Neural progenitor cell (in vitro differentiated cells): ENCODE measurements at places on chromosomes 13 and 19. TPM values are rescaled to one million over a fixed set of nuclear protein-coding genes. Genes with fewer than 3 reads are reported as not detected.

DNA sequence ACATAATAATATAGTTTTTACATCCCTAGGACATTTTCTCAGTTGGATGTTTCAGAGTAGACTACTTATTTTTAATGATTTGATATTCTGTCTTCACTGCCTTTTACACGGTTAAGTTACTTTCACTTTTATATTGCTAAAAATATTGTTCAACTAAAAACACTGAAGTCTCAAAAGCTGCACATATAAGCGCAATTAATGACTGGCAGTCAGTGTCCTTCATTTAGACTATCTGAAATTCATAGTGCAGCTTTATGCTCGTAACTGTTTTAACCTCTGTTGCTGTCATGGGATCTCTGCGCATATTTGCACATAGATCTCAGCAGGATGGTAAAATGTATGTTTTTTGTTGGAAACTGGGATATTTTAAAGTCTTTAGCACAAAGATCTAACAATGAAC is 864.3 kb downstream of the SLITRK6 start:
- no peaks in the 10 kb centered on the region for H3K36me3 ChIP-seq
- no peaks in the 10 kb centered on the region for H3K27me3 ChIP-seq
- no peak overlapping the region for H3K4me3 ChIP-seq

GRCh38 chr13:20924758-20925394 is 22.3 kb upstream of the XPO4 start:
- no peaks in the 10 kb centered on the region for H3K4me1 ChIP-seq
- H3K4me3 ChIP-seq, result no peak overlapping the region
- H3K36me3 ChIP-seq, result no peaks in the 10 kb centered on the region
- peak; percentile 91 for DNase-seq
- no peaks in the 10 kb centered on the region for H3K27me3 ChIP-seq

DNA sequence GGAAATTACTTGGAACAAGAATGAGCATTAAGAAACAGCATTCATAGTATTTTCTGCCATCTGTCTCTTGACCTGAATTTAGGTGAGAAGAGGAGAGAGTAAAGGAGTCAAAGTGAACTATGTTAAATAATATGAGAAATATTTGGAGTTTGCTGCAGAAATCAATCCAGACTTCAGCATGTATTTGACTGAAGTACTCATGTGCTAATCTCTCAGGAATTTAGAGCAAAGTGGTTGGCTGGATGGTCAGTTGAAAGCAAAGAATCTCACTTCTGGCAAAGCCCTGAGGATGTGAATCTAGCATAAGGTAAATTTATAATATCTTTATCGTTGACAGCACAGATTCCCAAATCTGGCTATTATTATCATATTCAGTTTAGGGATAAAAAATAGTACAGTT is 394.3 kb downstream of the PCDH17 start:
- no peak overlapping the region for H3K27ac ChIP-seq
- DNase-seq, result no peak
- no peaks in the 10 kb centered on the region for H3K4me1 ChIP-seq
- H3K4me3 ChIP-seq, result no peak overlapping the region
- H3K36me3 ChIP-seq, result no peaks in the 10 kb centered on the region

- no peaks in the 10 kb centered on the region for H3K4me1 ChIP-seq
- no peak for DNase-seq
- no peaks in the 10 kb centered on the region for H3K27me3 ChIP-seq
- no peak overlapping the region for H3K4me3 ChIP-seq
- H3K27ac ChIP-seq, result no peak overlapping the region
These were observed 89.9 kb downstream of the CRYL1 start for GRCh38 chr13:20435616-20436368.

DNA sequence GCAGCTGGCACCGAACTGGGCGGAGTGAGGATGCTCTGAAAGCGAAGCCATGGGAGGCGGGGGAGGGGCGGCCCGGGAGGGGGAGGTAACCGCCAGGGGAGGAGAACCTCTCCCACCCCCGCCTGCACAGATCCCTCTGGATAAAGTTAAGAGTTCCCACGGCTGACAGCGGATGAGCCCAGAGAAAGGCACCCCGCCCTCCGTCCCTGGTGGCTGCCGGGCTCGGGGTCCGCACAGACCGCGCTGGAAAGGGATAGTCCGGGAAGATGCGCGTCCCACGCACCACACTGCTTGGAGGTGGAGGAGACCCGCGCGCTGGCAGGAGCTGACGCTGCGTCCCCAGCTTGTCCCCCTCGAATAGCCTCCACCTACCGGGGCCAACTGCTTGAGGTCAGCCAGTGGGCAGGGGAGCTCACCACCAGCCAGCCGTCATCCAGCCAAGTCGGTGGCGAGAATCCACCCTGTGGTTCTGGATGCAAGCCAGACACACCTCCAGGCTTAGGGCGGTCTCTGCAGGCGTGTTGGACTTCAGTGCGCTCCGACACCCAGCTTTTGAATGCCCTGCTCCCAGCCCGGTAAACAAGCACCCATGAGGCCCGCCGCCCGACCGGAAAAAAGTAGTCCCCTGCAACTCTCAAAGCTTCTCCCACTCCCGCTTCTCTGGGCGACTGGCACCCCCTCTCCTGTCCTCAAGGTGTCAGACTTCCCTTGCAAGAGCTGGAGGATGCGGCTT is at the start of gene TRPC4:
Gene TRPC4, minus strand, starts transcription at position 17 of the 733 bp plus-strand sequence. CDS start 86,439 bp downstream, outside the sequence.
- H3K4me1 ChIP-seq, result peaks cover 46% of the 10 kb centered on the region
- H3K4me3 ChIP-seq, result peak within 1 kb of the TSS; percentile 94
- peak; percentile 86 for DNase-seq
- H3K36me3 ChIP-seq, result no peaks in the 10 kb centered on the region
- H3K27ac ChIP-seq, result peak within 1 kb of the TSS; percentile 84
- H3K27me3 ChIP-seq, result no peaks in the 10 kb centered on the region

DNA sequence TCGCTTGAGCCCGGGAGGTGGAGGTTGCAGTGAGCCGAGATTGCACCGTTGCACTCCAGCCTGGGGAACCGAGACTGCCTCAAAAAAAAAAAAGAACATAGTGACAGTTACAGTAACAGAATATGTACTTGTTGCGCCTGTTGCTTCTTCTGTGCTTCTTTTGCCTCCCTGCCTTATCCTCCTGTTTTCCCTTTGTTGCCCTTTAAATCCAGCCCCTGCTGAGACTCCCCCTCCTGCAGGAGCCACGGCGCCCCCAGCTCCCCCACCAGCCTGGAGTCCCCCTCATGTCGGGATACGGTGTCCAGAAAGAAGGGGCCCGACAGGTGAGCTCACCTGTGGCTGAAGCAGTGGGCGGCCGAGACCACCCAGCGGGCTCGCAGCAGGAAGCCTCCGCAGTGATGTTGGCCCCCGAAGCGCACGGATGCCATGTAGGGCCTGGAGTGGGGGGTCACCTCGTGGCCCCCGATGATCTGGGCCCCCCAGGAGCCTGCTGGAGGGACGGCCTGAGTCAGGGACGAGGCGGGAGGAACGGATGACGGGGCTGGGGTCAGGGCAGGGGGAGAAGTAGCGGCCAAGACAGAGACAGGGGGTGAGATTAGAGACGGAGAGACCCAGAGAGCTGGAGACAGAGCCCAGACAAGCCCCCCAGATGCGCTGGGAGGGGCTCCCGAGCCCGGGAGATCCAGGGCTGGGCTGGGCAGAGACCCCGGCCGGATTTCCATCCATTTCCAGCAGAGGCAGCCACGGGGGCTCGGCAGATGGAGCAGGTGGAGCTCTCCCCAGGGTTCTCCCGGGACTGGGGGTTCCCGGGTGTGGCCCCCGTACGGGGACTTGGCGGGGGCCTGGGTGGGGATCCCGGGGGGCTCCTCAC is 536 bp downstream of the PRSS57 start:
- H3K4me1 ChIP-seq, result no peaks in the 10 kb centered on the region
- no peak overlapping the region for H3K27ac ChIP-seq
- H3K27me3 ChIP-seq, result no peaks in the 10 kb centered on the region

- peaks cover 6% of the 10 kb centered on the region for H3K4me1 ChIP-seq
- no peak overlapping the region for H3K27ac ChIP-seq
- H3K36me3 ChIP-seq, result no peaks in the 10 kb centered on the region
- H3K27me3 ChIP-seq, result no peaks in the 10 kb centered on the region
These were observed 128.1 kb upstream of the RXFP2 start for GRCh38 chr13:31611214-31611613.

- H3K4me1 ChIP-seq, result no peaks in the 10 kb centered on the region
- no peak overlapping the region for H3K4me3 ChIP-seq
- H3K27me3 ChIP-seq, result no peaks in the 10 kb centered on the region
- no peak overlapping the region for H3K27ac ChIP-seq
These were observed 1074.3 kb upstream of the PCDH9 start for GRCh38 chr13:68304286-68304893.

DNA sequence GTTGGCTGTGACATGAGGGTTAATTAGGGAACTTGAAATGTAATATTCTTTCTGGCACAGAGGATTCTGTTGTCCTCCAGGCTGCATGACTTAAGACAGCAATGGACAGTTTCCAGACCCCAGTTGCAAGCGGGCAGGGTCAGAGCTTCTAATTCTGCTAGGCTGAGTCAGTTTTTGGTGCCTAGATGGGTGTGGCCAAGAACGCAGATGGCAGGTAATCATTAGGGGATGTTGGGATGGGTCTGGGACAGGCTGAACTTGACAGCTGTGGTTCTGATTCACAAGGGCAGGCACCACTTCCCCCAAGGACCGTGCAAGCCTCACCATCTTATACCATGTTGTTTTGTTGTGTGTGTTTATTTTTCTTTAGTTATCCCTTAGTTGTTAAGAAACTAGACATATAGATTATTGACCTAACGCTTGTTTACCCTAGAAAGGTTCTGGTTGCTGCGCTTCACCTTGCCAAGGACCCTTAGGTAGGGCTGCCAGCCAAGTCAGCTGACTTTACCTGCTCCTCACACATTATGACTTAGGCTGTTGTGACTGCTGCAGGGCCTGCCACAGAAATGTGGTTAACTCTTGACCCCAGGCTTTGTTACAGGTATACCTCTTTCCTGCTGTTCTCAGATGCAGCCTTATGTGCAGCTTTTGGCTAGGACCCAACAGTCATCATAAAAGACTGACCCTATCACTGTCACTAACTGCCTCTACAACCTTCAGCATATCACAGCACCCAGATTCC is 117.7 kb upstream of the KLF12 start:
- no peak for DNase-seq
- no peaks in the 10 kb centered on the region for H3K4me1 ChIP-seq
- no peaks in the 10 kb centered on the region for H3K36me3 ChIP-seq
- H3K27ac ChIP-seq, result no peak overlapping the region
- no peaks in the 10 kb centered on the region for H3K27me3 ChIP-seq

GRCh38 chr13:21218351-21219035 is 42.0 kb downstream of the MRPL57 start:
- no peaks in the 10 kb centered on the region for H3K36me3 ChIP-seq
- no peak overlapping the region for H3K4me3 ChIP-seq

- no peak overlapping the region for H3K27ac ChIP-seq
- no peaks in the 10 kb centered on the region for H3K27me3 ChIP-seq
- H3K36me3 ChIP-seq, result no peaks in the 10 kb centered on the region
- DNase-seq, result peak; percentile 11
- H3K4me1 ChIP-seq, result peaks cover 17% of the 10 kb centered on the region
These were observed 1.2 kb downstream of the RCBTB2 start for GRCh38 chr13:48531416-48532255.

DNA sequence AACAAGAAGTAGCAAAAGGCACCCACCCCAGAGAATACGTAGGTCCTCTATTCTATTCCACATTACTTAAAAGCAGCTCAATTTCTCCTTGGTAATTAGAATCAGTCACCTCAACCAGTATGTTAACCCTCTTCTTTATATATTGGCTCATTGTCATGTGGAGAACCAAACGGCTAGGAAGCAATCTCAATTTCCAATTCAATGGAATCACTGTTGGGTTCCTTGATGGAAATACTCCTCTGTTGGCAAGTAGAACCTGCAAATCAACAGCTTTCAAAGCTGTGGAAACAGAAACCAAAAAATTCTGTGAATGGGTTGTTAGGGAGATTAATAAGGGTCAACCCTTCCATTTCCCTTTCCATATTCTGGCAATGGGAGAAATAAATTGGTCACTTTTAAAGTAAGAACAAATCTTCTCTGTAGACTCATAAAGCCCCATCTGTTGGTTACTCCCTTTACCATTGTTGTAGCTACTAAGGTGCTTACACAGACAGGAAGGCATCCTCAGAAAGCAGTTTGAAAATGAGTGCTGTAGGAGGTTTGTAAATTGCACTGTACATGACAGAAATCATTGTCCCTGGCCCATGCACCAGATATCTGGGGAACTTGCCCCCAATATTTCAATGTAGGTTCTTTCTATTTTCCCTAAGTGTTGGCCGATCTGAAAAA is 138.6 kb upstream of the UFM1 start:
- H3K36me3 ChIP-seq, result no peaks in the 10 kb centered on the region
- DNase-seq, result no peak
- H3K4me1 ChIP-seq, result no peaks in the 10 kb centered on the region
- no peak overlapping the region for H3K4me3 ChIP-seq
- no peak overlapping the region for H3K27ac ChIP-seq
- H3K27me3 ChIP-seq, result no peaks in the 10 kb centered on the region

DNA sequence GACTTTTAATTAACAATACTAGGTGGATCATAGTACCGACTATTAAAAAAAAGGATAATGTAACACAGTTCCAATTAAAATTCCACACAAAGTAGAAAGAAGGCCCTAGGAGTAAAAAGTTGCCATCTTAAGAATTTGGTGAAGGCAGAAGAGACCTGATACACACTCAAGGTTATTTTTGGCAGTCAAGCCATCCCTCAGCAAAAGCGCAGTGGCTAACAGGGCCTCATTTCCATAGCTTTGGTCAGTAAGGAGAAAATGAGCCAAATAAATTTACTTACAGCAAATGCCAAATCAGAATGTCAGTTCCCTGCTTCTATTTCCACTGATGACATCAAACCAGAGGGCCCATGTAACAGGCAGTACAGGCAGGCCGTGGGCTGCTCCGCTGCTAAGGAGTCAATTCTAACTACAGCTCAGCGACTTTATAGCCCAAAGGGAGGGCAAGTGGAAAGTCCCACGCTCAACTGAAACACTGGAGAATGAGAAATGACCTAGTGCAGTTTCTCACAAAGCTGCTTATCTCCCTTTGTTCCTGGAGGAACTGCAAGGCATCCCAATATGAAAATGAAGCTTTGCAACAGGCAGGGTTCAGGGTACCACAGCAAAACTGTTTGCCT is 6.3 kb downstream of the ARGLU1 start:
- peaks cover 66% of the 10 kb centered on the region for H3K4me1 ChIP-seq
- peak overlapping the region; percentile 13 for H3K27ac ChIP-seq

DNA sequence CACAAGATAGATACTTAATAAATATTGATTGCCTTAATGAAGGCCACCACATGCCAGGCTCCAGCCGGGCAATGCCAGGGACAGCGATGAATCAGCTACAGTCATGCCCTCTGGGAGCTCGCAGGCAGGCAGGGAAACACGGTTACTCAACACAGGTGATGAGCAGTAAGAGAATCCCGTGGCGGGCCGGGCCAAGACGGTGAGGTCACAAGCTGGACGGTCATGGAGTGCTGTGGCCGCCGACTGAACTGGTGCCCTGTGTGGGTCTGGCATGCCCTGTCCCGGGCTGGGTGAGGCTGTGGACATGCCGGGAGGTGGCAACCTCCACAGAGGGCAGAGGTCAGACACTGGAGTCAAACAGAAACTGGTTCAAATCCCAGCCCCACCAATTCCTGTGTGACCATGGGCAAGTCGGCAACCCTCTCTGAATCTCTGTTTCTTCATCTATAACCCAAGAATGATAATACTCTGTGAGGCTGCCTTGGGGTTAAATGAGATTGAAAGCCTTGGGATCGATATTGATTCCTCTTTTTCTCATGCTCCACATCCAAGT is 13.2 kb upstream of the PAK4 start:
- DNase-seq, result no peak
- no peaks in the 10 kb centered on the region for H3K4me1 ChIP-seq
- no peak overlapping the region for H3K4me3 ChIP-seq
- no peaks in the 10 kb centered on the region for H3K36me3 ChIP-seq
- H3K27me3 ChIP-seq, result no peaks in the 10 kb centered on the region

GRCh38 chr13:81773263-81773662 is 1432.3 kb upstream of the SPRY2 start:
- no peak overlapping the region for H3K27ac ChIP-seq
- no peaks in the 10 kb centered on the region for H3K27me3 ChIP-seq
- no peak for DNase-seq
- no peak overlapping the region for H3K4me3 ChIP-seq
- H3K4me1 ChIP-seq, result no peaks in the 10 kb centered on the region

Gene RAB20
- total RNA-seq, result 0.58 and 2.4 TPM in 2 replicates

Gene NLRP7
- 0.09 TPM in 1 of 2 replicates, not detected in the other for total RNA-seq

Gene TEX29
- total RNA-seq, result 0.65 TPM in 1 of 2 replicates, not detected in the other

Gene DENND1C
- 0.19 TPM in 1 of 2 replicates, not detected in the other for total RNA-seq
